ENCODE measurements at places on chromosomes 1 and 21.

- no peak for DNase-seq
Observed at GRCh38 chr1:235429143-235429542, 61.9 kb downstream of the TBCE start.

- no peak for DNase-seq
Observed at GRCh38 chr21:42624095-42624790, 29.2 kb upstream of the PDE9A start.

DNA sequence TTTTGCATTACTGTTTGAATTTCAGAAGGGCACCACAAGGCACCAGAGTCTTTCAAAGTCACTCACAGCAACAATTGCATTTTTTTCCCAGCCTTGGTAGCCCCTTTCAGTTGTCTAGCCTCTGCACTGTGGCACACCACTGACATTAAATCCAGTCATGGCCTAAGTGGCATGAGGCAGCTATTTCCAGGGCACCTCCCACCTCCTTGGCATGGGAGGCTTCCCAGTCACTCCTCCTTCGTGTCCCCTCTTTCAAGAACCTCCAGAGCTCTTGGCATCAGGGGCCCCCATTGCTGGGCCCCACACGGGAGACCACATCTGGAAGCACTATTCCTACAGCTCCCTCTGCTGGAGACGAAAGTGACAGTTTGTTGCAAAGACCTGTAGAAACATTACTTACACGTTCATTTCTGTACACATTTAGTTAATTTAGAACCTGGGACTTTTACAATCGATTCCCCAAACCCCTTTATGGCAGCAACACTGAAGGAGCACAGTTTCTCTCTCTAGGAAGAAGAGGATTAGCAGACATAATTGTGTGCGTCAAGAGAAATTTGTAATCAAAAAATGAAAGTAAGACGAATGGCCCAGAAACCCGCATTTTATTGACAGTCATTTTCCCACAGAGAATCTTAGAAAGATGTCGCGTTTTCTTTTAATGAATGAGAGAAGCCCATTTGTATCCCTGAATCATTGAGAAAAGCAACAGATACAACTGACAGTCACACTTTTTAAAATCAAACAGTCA is 5.7 kb upstream of the CHD5 start:
- no peak for DNase-seq

DNA sequence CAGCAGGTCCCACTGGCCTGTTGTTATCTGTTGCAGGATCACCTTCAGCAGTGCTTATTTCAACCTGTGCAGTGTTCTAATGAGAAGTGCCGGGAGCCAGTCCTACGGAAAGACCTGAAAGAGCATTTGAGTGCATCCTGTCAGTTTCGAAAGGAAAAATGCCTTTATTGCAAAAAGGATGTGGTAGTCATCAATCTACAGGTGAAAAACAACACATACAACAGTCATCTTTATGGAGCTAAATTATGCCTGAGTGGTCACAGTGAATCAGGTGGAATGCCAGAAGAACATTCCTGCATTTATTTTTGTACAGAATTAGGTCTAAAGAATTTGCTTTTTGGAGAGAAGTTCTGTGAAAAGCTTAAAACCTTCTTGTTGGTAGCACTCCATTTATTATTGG is 33.2 kb downstream of the TRAF5 start:
- DNase-seq: no peak

- no peak for DNase-seq
Observed at GRCh38 chr1:203280061-203280460, 25.3 kb upstream of the BTG2 start.

GRCh38 chr1:160610569-160611242 is 31.4 kb upstream of the CD84 start:
- DNase-seq: no peak

- no peak for DNase-seq
Observed at GRCh38 chr1:111998332-111998731, 8.9 kb upstream of the KCND3 start.

DNA sequence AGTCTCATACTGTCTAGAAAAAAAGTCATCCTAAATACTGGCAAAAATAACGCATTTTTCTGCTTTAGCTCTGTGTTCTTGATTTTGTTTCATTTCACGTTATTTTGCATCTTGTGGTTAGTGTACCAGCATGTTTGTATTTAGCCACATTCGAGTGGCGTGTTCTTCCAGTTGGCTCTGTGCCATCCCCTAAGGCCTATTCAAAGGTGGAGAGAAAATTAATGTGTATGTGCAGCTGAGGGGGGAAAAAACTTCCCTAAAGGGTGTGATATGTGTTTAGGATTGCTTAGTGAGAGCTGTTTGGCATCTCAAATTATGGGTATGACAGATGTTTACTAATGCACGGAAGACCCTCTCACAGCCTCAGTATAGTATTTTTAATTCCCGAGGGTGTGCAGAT is 12.1 kb downstream of the DNAJC16 start:
- DNase-seq: no peak

GRCh38 chr1:85582687-85583591 is 2.4 kb downstream of the CCN1 start:
- DNase-seq: no peak

GRCh38 chr1:101066260-101066936 is 40.8 kb upstream of the DPH5 start:
- DNase-seq: no peak

GRCh38 chr1:218348628-218349071 is 3.5 kb downstream of the TGFB2 start:
- DNase-seq: no peak

DNA sequence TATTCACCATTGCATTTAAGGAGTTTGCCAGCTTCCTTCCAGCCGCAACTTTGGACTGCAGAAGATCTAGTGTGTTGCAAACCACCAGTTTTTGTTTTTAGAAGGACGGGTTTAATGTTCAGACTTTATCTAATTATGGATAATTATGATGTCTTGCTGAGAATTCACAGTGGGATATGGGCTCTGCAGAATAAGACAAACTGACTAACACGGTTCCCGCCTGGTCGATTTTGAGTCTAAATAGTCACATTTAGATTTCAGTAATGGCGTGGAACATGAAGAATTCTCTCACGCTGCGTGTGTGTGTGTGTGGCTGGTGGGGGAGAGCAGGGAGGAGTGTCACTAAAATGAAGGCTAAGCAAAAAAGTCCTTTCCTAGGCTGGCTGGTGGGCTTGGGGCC is 48.5 kb upstream of the DMRTB1 start:
- no peak for DNase-seq

DNA sequence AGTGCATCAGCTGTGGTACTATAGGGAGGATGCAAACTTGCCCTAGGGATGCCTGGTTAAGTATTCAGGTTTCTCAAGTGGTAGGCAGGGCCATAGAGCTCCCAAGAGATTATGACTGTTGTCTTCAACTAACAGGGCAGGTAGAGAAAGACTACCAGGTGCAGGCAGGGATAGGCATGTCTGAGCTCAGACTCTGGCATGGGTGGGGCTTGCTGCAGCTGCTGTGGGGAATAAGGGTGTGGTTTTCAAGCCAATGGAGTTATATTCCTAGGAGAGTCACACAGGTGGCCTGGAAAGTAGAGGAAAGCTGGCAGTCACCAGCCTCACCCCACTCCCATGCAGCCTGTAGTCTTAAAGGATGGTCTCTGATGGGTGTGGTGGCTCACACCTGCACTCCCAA is 673.4 kb upstream of the ADGRL4 start:
- no peak for DNase-seq

DNA sequence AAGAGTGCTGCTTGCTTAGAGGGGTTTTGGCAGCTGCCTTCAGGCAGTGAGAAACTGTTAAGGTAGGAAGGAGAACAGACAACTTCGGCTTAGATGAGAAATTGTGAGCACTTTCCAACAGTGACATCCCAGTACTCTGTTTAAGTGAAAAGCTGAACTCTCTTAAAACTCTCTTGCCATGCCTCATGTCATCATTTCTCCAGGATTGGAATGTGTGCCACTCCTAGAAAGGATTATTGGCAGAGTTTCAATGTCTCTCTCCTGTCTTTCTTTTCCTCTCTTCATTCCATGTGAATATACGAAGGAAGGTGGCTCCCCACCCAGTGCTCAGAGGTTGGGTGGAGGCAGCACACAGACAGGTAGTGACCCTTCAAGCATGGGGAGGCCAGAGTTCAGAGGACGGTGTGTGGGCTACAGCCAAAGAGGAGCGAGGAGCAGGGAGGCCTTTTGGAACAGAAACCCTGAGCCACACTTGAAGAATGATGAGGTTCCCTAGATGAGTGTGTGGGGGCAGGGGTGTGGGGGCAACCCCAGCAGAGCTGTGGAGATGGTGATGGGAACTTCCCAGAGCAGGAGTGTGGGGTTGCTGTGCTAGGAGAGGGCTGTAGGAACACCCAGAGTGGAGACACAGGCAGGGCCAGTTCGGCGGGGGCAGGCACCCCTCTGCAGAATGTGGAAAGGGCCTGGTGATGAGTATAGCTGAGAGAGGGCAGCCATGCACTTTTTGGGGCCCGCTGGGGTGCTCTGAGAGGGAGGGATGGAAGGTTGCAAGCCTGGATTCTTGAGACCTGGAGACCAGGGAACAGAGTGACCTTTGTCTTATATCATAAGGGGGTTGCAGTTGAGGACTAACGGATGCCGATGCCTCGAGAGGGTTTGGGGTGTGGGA is 58.8 kb downstream of the GALNT2 start:
- DNase-seq: no peak

Data from globus pallidus (tissue), 1 donor.